Cardiac fibroblast (primary cell): ENCODE measurements at places on chromosomes 11 and 22.
A peak's percentile ranks its signal among the peaks of the same experiment; 100 is the strongest.

GRCh38 chr11:72471005-72471898 lies 36.9 kb upstream of the CLPB start:
- peak; percentile 83 for DNase-seq

DNA sequence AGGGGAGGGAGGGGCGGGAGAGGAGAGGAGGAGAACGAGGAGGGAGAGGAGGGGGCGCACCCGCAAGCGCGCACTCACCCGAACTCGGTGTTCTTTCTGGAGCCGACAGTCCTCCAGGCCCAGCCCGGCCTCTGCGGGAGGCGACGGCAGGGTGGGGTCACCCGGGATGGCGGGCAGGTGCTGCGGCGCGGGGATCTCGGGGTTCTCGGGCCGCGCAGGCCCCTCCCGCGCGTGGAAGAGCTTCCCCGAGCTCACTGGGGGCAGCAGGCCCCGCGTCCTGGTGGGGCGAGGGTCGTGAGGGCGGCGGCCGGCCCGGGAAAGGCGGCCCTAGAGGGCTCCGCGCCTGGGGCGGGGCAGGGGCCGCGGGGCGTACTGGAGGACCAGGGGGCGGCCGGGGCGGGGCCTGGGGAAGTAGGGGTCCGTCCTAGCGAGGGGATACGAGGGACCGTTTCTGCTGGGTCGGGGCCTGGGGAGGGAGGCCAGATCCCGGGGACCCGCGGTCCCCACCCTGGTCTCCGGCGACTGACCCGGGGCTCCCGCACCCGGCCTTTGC lies 5.2 kb downstream of the LMNTD2 start:
- no peak for DNase-seq

- DNase-seq, result peak; percentile 56
Observed at GRCh38 chr11:86688398-86689179, 16.2 kb upstream of the ME3 start.

DNA sequence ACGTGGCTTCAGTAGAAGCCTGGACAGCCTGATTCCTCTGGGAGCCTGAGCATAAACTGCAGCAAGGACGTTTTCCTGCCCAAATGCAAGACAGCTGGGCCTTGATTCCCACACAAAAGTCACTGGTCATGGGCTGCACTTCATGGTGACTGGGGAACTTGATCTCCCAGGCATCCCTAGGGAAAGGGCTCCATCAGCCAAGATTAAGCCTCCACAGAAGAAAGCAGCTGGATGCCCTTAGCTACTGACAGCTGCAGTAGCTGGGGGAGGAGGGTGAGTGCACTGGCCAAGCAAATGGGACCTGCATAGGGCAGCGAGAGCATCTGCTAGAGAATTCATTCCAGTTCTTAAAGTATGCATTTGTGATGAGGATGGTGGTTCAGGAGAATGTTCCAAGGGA lies 267.4 kb upstream of the ISX start:
- no peak for DNase-seq

DNA sequence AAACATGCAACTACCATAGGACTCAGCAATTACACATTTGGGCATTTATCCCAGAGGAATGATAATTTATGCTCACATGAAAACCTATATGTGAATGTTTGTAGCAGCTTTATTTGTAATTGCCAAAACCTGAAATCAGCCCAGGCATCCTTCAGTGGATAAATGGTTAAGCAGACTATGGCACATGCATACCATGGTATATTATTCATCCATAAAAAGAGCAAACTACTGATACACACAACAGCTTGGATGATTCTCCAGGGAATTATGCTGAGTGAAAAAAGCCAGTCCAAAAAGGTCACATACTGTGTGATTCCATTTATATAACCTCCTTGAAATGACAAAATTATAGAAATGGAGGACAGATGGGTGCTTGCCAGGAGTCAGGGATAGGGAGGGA lies 86.7 kb downstream of the ALX4 start:
- peak; percentile 76 for DNase-seq

GRCh38 chr11:76666408-76666807 lies 4.1 kb downstream of the LRRC32 start:
- peak; percentile 69 for DNase-seq

DNA sequence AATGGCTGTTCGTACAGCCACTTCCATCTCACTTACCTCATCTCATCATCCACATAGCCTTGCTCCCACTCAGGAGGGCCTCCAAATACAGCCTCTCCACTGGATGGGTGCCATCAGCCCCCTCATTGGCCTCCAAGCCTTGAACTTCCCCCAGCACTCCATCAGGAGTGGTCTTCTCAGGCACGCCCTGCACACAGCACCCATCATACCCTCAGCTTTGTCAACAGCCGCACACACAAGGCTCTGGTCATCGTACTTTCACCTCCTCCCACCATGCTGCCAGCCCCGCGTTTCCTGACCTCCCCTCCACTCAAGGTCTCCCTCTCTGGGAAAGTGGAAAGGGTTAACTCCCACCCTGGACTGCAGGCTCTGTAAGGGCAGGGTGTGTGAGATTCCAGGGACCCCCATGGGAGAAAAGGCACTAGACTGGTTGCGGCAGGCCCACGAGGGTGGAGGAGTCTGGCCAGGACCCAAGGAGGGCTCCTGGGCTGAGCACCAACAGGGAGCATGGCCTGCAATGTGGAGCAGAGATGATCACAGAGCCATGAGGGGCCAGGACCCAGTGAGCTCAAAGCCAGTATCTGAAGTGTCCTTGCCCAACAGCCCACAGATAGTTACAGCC lies 21.0 kb upstream of the SCARF2 start:
- no peak for DNase-seq

- no peak for DNase-seq
Observed at GRCh38 chr11:71194710-71195109, 57.7 kb downstream of the SHANK2 start.

DNA sequence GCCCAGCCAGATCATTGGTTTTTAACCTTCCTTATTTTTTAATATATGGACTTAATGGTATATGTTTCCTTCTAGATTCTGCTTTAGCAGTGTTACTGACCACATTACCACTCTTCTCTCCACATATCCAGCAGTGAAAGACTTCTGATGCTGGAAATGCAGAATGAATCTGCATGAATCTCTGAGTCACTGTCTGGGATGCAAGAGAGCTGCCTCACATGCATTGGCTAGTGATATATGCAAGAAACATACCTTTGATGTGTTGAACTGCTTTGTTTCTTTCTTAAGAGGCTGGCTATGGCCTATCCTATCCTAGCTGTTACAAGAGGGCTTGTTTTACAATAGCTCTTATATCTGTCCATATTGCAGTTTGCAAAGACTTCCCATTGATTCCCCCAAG lies 16.6 kb upstream of the AMPD3 start:
- DNase-seq, result peak; percentile 28

DNA sequence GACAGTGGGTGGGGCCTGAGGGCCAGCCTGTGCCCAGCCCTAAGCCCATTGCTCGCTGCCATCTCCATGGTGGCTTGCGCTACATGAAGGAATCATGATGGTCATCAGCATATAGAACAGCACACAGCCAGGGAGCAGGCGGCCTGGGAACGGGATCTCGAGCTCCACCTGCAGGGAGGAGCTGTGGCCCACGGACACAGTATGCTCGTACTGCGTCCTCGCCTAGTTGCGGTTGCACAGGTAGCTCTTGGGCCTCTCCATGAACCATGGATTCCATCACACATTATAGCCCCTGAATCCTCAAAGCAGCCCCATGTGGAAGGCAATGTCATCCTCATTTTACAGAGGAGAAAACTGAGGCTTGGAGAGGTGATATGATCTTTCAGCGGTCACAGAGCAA lies 15.1 kb downstream of the SEC14L4 start:
- DNase-seq, result no peak

GRCh38 chr11:128235426-128235825 lies 351.9 kb downstream of the ETS1 start:
- DNase-seq, result peak; percentile 51

DNA sequence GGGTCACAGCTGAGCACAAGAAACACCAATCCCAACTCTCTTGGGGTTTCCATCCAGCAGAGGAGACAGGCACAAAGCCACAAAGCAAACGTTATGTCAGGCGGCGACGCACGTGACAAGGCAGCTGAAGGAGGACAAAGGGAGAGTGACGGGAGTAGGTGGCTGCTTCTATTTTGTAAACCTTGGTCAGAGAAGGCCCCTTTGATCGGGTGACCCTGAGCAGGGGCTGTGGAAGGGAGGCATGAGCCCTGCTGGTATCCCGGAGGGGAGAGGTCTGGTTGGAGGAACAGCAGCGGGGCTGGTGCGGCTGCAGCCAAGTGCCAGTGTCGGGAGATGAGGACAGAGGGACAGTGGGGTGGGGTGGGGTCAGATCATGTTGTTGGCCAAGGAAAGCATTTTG lies 17.3 kb upstream of the RFPL3 start:
- DNase-seq, result no peak

DNA sequence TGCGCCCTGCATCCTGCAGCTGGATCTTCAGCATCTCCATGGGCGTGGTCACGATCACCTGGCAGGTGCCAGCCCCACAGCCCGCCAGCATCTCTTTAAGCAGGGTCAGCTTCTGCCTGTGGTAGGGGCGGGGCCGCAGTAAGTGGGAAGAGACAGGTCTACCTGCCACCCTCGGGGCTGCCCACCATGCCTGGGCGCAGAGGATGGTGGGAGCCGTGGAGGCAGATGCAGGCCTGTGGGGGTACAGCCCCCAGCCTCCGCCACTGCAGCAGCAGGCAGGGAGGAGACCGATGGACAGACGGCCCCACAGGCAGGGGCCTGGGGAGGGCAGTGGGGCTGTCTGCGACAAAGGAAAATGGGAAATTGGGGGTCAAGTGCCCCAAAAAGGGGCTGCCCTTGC lies 3.0 kb upstream of the CEND1 start:
- no peak for DNase-seq

DNA sequence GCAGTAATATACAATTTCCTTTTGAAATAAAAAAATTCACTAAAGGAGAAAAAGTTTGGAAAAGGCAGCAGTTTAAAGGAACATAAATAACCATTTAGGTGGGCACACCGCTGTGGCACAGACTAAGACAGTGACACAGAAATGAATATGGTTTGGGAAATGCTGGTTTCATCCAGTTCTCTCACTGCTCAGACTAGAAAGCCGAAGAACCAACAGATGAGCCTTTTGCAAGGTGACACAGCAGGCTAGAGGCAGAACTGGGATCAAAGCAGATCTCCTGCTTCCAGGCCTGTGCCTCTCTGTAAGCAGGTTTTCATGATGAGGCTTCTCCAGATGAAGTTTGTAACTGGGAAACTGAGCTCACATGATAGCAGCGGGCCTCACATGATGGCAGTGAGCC lies 380.0 kb upstream of the NARS2 start:
- no peak for DNase-seq

DNA sequence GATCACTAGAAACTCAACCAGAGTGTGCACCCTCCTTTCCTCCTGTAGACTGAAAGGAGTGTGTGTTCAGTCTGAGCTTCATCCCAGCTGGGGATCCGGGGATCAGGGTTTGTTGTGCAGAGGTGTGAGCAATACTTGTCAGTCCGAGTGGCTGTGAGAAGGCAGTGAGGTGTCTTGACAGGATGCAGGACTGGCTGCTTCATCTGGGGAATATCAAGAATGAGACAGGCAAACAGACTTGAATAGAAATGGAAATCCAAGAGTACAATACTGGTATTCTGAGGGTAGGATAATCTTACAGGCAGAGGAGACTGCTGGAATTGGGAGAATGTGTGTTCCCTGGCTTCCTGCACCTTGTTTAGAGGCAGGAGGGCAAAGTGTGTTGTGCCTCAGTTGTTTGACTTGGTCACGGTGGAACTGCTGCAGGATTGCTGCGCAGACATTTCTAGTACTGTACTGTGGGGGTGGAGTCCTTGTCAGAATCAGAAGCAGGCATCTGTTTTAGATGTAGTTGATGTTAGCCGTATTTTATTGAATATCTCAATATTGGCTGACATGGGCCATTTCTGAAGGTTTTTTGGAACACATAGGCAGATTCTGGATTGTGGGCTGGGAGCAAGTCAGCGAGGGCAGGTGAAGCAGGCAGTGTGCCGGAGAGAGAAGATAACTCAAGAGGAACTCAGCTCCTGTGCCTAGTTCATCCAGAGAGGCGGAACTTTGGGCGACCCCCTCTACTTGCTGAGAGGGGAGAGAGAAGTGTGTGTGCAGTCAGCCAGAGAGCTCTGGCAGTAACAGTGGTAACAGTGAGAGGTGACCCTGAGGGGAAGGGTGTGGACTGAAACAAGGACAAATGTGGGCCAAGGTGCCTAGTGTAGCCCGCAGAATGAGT lies 27.1 kb upstream of the GRK2 start:
- peak; percentile 26 for DNase-seq

DNA sequence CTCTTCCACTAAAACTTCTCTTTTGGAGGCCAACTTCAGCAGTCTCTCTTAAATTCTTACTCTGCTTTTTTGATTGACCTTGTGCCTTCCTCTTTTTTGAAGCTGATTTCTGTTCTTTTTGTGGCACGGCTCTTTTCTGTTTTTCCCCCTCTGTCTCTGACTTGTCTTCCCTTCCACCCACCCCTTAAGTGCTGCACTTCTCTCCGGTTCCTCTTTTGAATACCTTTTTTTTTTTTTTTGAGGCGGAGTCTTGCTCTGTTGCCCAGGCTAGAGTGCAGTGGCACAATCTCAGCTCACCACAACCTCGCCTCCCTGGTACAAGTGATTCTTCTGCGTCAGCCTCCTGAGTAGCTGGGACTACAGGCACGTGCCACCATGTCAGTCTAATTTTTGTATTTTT lies 211.9 kb downstream of the BLID start:
- no peak for DNase-seq

GRCh38 chr11:84817998-84818397 lies 809.1 kb downstream of the DLG2 start:
- DNase-seq, result no peak

DNA sequence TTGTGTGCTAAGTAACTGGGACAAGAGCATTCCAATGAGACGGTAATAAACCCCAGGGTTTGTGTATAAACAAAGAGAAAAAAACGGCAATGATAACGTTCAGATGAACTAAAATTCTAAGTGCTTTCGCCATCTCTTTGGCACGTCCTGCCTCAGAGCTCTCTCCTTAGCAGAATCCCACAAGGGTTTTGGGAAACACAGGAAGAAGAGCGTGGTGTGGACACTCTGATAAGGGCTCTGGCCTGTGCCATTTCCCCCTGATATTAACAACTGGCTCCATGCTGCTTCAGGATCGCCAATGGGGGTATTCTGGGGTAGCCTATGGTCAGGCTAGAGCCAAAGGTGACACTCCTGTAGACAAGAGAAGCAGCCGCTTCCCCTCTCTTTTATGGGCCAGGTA lies 18.4 kb downstream of the ABCC8 start:
- DNase-seq, result no peak

DNA sequence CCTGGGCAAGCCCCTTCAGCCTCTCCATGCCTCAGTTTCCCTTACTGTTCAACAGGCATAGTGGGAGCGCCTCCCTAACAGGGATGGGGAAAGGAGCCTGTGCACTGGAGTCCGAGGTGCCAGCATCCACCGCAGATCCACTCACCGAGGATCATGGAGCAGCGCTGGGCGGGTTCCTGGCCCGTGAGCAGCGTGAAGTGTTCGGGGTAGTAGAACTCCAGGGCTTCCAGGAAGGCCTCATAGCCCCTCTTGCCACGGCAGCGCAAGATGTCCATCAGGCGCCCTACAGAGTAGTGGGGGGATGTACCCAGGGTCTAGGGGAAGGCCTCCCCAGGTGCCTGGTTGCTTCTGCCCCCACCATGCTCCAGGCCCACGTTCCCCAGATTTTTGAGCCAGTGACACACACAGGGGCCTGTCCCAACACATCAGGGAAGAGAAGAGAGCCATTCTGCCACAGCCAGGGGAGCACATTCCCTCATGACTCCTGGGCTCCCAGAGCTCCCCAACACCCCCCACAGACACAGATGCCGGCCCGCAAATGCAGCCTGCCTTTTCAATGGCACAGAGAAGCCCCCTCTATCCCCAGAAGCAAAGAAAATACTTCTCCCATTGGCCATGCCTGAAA lies 1.3 kb downstream of the CARD10 start:
- no peak for DNase-seq
